ENCODE measurements at places on chromosomes 12 and 14.

DNA sequence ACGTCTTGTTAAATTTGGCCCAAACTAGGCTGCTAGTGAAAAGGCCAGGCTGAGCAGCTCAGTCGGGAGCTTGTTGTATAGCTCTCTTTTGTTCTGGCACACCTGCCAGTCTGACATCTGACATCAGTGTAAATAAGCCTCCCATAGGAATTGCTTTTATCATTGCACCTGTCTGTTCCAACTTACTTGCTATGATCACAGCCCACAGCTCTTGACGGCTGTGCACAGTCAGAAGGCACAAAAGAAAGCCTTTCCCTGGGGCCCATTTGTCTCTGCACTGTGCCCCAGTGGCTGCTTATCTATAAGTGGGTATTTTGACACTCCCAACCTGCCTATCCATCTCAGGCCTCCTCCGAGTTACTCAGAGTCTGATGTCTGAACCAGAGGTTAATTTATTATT lies 324.5 kb downstream of the NUAK1 start:
- DNase-seq, result no peak

DNA sequence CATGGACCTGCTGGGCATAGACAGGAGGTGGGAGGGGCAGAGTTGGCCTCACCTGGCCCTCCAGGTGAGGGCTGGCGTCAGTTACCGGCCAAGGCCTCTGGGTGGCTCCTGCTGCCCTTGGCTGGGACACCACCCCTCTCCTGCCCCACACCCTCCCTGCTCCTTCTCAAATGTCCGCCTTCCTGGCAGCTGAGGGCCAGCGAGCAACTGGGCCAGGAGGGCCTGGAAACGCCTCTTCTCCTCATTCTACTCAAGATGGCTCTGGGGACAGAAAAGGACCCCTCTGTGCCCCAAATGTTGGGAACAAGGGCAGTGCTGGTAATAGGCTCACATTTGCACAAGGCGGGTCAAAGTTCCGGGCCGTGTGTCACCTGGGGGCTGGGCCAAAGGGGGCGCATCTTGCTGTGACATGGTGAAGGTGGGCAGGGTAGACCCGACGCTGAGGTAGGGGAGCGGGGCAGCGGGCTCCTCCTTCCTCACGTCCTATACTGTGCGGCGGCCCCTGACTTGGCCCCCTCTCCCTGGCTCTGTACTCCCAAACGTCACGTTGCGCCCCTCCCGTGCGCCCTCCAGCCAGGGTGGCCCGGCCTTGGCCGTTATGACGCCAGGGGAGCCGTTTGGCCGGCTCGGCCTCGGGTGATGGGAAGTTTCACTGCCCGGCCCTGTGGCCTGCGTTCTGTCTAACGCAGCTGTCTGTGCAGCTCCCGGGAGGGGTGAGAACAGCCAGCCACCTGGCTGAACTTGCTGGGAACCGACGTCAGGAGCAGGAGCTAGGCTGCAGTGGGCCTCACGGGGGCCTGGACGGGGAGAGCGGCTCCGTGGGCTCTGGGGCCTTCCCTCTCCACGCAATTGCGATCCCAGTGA lies 18.0 kb upstream of the DLK1 start:
- DNase-seq, result no peak

DNA sequence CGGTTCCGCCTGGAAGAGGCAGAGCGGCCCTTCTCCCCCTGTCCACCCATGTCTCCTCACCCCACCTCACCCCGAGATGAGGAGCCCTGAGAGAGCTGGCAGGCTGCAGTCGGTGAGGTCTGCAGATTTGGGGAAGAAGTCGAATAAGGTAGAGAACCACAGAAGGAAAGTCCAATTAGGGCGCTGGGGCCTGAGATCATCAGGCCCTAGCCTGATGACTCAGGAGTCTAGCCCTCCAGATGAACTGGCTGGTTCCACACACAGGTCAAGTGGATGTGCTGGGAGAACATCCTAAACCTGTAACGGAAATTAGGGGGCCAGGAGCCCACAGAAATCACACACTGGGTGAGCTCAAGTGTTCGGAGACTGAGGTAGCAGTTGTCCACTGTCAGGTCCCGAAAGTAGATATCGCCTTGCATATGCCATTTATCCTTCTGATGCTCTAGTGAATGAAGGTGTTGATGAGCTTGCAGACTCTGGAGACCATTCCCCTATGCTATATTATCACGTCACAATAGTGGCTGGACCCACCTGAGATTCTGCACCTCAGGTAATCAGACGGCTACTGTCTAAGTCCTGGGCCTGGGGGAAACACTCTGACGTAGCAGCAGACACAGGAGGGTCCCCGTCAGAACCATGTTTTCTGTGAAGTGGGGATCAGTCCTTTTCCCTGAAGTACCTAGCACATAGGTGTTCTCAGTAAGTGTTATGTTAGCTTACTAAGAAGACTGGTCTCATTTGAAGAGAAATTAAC lies 886 bp upstream of the METTL17 start:
- DNase-seq, result peak; percentile 44

- no peak for DNase-seq
These were observed 11.5 kb downstream of the UBE2N start for GRCh38 chr12:93430280-93430679.

GRCh38 chr14:34003082-34003668 lies 52.3 kb upstream of the EGLN3 start:
- no peak for DNase-seq

DNA sequence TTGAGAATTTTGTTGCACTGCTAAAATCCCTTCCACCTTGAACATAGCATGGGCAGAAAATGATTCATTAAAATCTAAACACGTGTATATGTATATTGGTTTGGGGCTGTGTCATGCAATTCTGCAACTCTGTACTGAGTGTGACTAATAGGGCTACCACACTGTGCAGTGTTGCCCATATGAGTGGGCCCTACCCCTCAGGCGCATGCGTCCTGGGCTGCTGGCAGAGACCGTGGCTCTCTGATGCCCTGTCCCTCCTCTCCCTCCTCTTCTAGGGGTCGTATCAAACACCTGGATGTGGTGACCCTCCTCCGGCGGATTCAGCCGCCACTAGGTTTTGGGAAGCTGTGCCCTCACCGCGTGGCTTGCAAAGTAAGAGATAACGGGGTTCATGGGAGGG lies 128.4 kb upstream of the FKBP4 start:
- no peak for DNase-seq

- no peak for DNase-seq
These were observed 4.9 kb downstream of the NCKAP5L start for GRCh38 chr12:49823350-49823749.

GRCh38 chr12:97837401-97837800 lies 374.8 kb downstream of the RMST start:
- DNase-seq, result no peak

Data from inflammatory macrophage treated with lipopolysaccharide for 1 hour (primary cell).